ENCODE measurements at places on chromosomes 16 and 17.

- no peak for DNase-seq
These were observed 26.6 kb downstream of the UNK start for GRCh38 chr17:75811174-75811573.

- peak; percentile 46 for DNase-seq
These were observed 39.7 kb upstream of the CREBBP start for GRCh38 chr16:3920206-3920605.

- DNase-seq = peak; percentile 52
These were observed 14.7 kb downstream of the RABEP2 start for GRCh38 chr16:28910086-28911031.

DNA sequence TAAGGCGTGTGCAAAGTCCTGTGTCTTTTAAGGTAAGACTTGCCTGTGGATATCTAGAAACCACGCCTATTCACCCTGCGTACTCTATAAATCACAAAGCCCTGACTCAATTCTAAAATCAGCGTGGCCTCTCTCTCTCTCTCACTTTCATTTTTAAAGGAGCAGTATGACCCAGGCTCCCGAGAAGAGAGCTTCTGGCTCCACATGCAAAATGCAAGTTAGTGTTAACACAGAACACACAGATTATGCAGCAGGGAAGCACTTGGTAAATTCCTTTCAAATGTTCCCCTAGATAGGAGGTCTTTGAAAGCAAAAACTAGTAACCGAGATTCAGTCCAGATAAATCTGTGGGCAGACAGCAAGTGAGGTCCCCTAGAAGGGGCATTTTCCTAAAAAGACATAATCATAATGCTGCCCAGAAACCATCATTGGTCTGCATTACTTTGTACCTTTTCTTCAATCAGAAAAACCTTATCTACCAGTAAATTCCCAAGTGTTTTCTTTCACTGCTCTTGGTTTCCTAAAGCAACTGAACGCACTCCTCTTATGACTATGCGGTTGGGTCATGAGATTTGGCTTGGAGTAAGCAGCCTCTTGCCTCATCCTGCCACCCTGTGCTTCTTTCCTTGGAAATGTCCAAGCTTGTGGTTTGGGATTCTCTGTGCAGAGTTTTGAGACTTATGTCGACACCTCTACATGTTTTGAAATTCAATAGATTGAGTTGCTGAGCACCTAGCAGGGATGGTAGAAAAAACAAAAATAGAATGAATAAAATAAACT, 31.7 kb upstream of the KCNJ2 start:
- no peak for DNase-seq

DNA sequence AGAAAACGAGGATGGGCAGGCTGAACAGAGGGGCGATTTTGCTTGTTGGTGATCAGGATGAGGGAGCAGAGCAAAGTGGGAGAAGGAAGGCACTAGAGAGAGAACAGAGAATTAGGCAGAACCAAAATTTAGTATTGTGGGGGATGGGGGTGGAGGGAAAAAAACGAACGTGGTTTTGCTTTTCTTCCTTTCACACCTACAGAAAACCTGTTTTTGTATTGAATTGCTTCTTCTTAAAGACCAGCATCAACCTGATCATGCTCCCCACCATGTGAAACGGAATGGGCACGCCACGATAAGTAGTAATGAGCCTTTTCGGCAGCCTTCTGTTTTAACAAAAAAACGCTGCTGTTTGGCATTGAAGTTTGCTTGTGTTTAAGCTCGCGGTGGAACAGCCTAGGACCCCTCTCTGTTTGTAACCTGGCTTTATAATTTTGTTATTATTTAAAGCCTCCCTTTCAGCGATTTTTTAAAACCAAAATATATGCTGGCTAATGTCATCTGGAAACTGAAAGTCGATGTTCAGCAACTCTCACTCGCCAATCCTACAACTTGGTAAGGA, 36.8 kb downstream of the ERCC4 start:
- DNase-seq = no peak

DNA sequence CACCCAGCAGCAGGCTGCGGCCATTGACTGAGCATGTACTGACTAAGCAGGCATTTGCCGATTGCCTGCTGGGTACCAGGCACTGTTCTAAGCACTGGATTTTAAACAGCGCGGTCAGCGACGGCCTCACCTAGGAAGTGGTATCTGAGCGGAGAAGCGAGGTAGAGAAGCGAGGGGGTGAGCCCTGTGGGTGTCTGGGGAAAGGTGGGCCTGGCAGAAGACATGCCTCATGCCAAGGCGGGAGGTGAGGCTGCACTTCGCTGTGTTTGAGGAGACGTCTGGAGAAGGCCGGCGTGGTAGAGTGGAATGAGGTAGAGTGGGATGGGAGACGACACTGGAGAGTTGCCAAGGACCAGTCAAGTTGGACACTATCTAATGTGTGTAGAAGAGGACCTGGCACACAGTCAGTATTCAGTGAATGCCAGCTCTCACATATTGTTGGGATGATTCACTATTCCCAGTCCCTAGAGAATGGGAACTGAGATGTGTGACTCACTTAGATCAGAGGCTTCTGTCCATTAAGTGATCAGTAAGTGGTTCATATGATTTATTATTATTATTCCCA, 14.4 kb downstream of the SYCE1L start:
- DNase-seq = no peak

- DNase-seq = no peak
These were observed 10.0 kb downstream of the POLDIP2 start for GRCh38 chr17:28347261-28347891.

- DNase-seq = peak; percentile 31
These were observed 141.2 kb downstream of the AATF start for GRCh38 chr17:37089956-37090355.

- no peak for DNase-seq
These were observed 232.5 kb upstream of the ZFHX3 start for GRCh38 chr16:73280388-73280787.

- DNase-seq = no peak
These were observed 117.9 kb downstream of the SPACA3 start for GRCh38 chr17:33109336-33110072.

GRCh38 chr17:81607431-81607830, 29.5 kb downstream of the NPLOC4 start:
- no peak for DNase-seq

GRCh38 chr16:88956546-88957432, 20.2 kb downstream of the CBFA2T3 start:
- no peak for DNase-seq

- no peak for DNase-seq
These were observed 3.9 kb upstream of the FXR2 start for GRCh38 chr17:7618608-7619007.

DNA sequence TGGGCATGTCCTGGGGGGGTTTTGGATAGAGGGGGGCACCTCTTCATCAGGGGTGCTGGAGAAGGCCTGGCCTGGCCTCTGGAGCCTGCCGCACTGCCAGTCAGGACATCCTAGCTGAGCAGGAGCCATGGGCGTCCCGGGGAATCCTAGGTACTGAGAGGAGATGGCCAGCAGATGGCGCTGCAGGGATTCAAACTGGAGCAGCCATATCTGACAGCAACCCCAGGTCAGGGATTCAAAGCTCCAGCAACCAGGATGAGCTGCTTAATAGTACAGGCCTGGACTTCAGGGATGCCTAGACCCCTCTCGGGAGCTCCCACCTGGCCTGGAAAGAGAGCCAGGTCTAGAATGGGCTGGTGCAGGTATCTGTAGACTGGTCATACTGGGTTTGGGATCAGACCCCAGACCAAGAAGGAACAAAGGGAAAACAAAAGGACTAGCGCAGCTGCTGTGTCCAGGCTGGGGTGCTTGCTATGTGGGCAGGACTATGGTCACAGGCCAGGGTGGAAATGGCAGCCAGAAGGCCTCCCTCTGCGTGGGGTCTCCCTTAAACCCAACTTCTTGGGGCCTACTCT, 306.9 kb upstream of the RBFOX1 start:
- DNase-seq = peak; percentile 8

GRCh38 chr17:43039646-43040045, 14.6 kb downstream of the RND2 start:
- DNase-seq = no peak

- no peak for DNase-seq
These were observed 30.7 kb upstream of the HOXB13 start for GRCh38 chr17:48759288-48759687.

DNA sequence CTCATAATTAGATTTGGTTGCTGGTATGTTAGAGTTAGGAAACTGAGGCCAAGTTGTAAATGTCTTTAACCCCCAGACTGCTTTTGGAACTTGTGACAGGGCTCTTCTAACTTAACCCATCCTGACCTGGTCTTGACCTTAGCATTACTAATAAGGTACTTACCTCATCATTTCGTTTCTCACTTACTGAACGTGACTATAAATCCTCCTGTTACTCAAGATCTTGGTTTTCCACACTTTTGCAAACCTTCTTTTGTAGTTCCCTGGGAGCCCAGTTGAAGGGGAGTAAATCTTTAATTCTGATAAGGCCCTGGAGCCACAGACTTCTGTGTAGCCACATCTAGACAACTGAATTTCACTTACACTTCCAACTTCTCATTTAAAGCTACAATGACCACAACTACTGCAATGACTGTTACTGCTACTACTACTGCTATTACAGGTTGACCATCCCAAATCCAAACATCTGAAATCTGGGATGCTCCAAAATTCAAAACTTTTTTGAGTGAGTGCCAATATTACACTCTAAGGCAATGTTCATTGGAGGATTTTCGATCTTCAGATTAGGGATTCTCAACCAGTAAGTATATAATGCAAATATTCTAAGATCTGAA, 248.8 kb upstream of the TBX2 start:
- DNase-seq = no peak

DNA sequence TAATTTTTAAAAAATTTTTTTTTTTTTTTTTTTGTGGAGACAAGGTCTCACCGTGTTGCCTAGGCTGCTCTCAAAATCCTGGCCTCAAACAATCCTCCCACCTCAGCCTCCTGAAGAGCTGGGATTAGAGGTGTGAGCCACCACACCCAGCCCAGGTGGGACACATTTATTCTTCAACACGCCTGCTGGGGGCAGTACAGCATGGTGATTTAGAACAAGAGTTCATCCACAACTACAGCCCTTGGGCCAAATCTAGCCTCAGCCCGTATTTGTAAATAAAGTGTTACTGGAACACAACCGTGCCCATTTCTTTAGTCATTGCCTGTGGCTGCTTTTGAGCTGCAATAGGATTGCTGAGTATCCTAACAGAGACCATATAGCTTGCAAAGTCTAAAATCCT, 92.8 kb downstream of the KATNIP start:
- DNase-seq = no peak

DNA sequence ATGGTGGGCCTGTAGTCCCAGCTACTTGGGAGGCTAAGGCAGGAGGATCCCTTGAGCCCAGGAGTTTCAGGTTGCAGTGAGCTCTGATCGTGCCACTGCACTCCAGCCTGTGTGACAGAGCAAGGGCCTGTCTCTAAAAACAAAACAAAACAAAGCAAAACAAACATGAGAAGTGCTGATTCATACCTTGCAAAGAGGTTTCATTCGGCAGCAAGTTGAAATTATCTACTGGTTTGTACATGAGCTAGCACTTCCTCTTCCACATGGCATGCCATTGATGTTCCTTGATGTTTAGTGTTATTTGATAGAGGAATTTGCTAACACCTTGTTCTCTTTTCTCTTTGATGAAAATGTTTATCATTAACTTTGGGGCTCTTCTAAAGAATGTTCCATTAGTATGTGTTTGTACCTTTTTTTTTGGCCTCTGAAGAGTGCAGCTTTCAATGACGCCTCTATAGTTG, 50.6 kb downstream of the SPECC1 start:
- DNase-seq = no peak

DNA sequence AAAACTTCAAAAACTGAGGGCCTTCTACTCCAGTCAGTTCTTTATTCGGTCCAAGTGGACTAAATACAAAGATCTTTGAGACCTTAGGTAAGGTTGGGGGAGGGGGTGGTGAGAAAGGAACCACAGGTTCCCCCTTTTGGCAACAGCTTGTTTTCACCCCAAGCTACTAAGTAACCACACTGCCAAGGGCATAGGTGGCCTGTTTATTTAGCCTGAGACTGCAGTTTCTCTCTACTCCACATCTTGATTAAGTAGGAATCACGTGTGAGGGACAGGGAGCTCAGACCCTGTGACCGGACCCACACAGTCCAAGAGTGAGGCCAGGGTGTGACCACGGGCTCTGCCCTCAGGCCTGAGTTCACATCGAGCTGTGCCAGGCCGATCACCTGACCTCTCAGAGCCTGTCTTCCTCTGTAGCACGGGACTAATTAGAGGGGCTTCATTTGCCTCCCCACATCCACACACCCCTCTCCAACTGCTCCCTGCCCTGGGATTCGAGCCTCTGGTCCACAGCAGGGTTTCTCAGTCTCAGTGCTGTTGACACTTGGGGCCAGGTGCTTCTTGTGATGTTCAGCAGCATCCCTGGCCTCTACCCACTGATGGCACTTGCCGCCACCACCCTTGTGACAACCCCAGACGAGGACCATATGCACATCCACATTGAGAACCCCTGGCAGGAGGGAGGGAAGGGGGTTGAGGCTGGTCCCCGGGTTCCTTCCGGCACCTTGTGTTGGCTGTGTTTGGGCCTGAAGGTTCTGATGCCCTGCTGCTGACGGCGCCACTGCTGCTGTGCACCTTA, 17.8 kb downstream of the ST6GALNAC2 start:
- peak; percentile 92 for DNase-seq

- DNase-seq = no peak
These were observed 42.9 kb downstream of the TBC1D16 start for GRCh38 chr17:79992649-79993389.

DNA sequence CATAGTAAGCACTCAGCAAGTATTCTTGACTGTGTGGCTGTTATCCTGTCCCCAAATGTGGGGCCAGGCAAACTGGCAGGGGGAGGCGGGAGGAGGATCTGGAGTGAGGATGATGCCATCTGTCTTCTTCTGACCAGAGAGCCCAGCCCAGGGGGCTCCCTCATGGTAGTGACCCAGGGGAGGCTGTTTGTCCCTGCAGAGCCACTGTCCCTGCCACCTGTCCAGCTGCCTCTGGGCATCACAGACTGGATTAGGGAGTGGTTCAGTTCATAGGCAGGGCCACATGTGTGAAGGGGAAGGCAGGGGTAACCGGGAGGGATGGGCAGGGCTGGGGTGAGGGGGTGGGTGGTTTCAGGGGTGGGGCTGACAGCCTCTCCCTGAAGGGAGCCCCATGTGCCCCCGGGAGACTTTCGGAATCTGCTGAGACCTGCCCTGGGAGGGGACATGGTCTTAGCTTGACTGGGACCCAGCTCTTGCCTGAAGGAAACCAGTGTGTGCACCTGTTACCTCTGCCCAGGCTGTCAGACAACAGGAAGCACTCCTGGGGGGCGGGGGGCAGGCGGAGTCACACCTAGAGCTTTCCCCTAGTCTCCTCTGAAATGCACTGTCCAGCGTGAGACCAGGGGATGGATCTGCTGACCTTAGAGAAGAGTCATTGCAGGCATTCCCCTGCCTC, 15.2 kb downstream of the ARHGAP23 start:
- no peak for DNase-seq

- DNase-seq = no peak
These were observed 6.5 kb downstream of the SLC38A8 start for GRCh38 chr16:84036131-84036530.

- DNase-seq = no peak
These were observed 32.6 kb downstream of the NUBP1 start for GRCh38 chr16:10776280-10776679.
